ENCODE measurements at places on chromosomes 16 and 17.

GRCh38 chr16:64657316-64658011 is 464.4 kb downstream of the CDH11 start:
- DNase-seq: no peak

GRCh38 chr16:11781773-11782172 is 15.3 kb downstream of the ZC3H7A start:
- DNase-seq: peak; percentile 11

GRCh38 chr16:86243571-86244154 is 266.7 kb upstream of the FOXF1 start:
- no peak for DNase-seq

DNA sequence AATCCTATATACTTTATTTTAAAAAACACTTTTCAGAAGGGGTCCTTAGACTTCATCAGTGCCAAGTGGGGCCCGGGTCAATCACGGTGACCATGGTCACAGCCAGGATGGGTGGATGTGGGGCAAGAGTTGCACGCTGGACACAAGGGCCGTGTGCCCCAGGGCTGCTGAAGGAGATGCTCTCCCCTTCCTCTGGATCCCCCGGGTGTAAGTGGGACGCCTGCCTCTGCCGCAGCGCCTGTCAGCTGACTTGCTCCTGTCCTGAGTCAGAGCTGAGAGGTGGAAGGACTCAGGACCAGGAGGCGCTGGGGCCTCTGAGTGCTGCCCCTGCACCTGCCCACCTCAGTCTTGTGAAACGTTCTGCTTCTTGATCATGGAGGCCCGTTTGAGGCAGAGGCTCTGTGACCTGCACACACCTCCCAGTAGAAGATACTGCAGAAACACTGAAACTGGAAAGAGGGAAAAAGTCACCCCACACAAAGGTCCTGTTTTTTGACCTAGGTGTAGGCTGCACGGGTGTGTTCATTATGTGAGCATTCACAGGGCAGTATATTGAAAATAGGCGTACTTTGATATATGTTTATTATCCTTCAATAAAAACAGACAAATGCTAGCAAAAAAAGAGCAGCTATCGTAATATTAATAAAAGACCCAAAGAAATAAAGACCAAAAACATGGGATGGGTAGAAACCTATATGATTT is 40.9 kb upstream of the BAHCC1 start:
- DNase-seq: no peak

DNA sequence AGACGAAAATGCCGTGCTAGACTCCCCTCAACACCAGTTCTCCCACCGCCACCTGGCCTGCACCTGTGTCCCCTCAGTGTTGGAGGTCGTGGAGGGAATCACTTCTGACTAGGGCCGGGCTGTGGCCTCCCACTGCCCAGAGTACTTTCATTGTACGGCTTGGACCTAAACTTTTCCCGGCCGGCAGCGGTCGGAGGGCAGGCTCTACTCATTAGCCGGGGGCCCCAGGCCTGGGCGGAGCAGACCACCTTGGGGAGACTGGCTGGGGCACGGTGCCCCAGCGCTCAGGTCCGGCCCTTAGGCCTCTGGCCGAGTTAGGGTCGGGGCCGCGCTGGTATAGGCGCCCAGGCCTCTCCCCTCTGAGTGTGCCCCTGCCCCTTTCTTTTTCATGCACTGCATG is 639 bp downstream of the CLDN6 start:
- DNase-seq: no peak

GRCh38 chr16:68533937-68534336 is 5.2 kb upstream of the ZFP90 start:
- DNase-seq: no peak

DNA sequence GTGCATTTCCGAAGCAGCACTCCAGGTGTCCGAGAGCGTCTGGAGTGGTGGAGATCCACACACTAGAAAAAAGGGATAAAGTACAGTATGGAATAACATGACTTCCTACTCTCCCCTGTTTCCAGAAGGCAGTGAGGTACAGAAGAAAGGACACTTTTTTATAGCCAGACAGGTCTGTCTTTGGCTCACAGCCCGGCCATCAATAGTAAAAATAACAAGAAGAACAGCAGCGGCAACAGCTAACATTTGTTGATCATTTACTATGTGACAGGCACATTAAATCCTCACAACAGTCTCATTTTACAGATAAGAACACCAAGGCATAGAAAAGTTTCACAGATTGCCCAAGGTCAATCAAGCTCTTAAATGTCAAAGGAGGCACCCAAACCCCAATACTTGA is 16.2 kb downstream of the DYNLRB2 start:
- no peak for DNase-seq

DNA sequence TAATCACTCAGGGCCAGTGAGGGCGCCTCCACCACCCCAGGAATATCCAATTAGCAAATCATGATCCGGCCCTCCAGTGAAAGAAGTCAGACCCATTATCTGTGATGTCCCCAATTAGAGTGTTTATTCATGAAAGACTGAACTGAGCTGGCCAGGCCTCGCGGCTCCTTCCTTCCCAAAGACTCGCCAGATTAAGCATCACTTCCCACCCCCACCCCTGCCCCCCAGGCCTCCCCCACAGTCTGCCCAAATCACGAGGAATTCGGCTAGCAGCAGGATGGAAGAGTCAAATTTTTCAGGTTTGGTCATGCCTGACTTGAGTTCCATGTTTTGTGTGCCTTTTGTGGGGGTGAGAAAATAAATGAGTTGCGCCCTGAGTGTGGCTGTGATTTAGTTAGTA is 298.4 kb upstream of the SALL1 start:
- DNase-seq: no peak

DNA sequence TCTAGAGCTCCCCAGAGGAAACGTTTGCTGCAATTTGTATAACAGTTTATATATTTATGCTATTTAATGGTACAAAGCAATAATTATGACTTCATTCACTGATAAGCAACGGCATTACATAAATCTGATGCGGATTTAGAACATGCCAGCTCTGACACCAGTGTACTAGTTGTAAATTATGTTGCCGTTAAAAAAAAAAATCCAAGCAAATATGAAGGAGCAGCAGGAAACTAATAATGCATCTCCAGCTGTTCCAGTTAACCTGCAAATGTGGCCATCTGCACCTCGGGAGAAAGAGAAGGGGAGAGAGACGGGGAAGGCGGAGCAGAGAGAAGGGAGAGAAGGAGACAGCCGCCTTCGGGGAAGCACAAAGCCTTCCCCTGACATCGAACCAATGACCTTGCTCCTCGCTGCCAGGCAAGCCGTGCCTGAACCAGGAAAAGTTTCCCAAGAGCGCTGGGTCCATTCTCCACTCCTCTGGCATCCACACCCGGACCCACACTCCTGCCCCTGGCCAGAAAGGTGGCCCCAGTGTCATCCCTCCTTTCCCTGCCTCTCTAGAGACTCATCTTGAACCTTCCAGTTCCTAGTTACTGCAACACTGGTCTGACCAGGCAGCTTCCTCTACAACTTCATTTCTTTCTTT is 174.8 kb downstream of the C16orf78 start:
- DNase-seq: no peak

GRCh38 chr17:8326511-8327302 is 12.9 kb upstream of the ODF4 start:
- DNase-seq: peak; percentile 49
